Hematopoietic multipotent progenitor cell treated with erythropoietin and hydrocortisone succinate and interleukin-3 and kit ligand, for 6 days (in vitro differentiated cells): ENCODE measurements at places on chromosomes 4 and X.

DNA sequence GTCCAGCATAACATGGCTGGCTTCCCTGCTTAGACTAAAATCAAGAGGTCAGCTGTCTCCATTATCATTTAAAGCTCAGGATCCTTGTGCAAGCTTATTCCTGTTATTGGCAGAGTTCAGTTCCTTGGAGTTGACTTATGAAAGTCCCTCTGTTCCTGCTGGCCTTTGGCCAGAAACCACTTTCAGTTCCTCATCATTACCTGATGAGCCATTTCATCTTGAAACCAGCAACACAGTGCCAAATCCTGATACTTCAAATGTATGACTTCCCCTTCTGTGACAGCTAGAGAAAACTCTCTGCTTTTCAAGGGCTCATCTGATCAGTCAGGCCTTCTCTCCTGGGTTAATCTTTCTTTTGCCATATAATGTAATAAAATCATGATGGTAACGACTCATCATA is 110.6 kb upstream of the FSTL5 start:
- peak; percentile 10 for DNase-seq

- DNase-seq: no peak
These were observed 39.9 kb downstream of the RAB40AL start for GRCh38 chrX:102976793-102977495.

- peak; percentile 71 for DNase-seq
These were observed 187.7 kb upstream of the NUDT10 start for GRCh38 chrX:51144828-51145442.

DNA sequence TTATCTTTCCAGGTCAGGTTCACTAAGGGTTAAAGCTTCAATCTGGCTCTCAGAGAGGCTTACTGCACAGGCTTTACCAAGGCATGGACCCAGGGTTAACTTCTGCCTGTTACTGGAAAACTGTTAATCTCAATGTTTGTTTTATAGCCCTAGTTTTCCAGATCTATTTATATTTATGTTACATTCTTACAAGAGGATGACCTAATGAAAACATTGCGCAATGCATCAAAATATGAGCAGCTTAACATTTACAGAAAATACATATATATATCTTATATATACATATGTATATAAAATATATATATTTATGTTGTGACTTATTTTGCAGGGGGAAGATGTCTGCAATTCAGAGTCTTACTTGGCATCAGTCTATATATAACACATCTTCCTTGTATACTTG is 112.3 kb downstream of the PCDH19 start:
- no peak for DNase-seq

DNA sequence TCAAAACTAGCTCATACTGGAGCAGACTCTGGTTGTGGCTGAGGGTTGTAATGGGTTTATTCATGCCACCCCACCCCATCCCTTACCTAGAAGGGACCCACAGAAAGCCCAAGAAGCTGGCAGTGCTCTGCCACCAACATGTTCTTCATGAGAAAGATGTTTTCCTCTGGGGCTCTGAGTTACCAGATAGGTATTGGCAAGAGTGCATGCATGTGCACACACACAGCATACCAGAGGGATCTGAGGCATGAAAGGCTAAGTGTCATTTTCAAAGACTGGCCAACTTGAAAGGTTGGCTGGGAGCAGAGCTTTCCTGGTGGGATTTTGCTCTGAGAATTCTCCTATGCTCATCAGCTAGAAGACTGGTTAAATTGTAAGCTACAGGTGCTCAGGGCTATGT is 65.2 kb downstream of the PHOX2B start:
- DNase-seq: no peak

GRCh38 chrX:12443534-12444098 is 305.3 kb downstream of the FRMPD4 start:
- DNase-seq: no peak

DNA sequence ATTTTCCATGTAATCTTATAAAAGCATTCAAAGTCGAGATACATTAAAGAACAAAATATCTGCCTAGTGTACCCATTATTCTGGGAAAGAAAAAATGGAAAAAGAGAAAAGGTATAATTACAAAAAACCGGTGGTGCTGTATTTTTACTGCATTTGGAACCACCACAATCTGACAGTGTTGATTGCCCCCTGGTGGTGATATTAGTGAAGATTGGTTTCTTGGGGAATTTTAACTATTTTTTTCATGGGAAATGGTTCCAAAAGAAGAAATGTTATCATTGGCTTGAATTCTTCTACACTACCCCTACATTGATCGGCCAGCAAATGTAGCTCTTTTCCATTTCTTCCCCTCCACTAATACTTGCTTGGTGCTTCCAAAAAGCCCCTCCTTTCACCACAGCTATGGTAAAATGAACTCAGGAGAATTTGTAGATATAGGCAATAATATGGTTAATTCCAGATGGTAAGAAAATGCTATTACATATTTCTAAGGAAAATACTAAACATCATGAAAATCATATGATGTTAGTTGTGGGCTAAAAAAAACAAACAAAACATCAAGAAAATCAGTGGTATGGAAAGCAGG is 50.0 kb downstream of the COX18 start:
- DNase-seq: peak; percentile 83

- no peak for DNase-seq
These were observed 732.6 kb upstream of the LCORL start for GRCh38 chr4:18754180-18754579.

- no peak for DNase-seq
These were observed 40.6 kb downstream of the CLCN3 start for GRCh38 chr4:169660929-169661328.

DNA sequence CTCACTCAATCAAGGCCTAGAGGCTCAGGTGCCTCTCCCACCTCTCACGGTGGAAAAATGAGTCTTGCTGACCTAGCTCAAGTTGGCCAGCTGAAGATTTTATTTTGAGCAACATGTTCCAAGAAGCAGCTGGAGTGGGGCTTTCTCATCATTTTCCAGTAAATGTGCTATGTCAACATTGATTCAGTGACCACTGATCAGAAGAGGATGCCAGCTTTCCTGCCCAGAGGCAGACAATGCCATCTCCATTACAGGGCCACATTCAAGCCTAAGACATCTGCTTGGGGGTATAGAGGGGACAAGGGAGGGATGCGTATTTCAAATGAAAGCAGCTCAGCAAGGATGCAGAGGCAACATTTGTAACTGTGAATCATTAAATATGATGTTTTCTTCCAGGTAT is 3.0 kb downstream of the MEPE start:
- no peak for DNase-seq

GRCh38 chr4:34187056-34187455 is 2057.3 kb downstream of the ARAP2 start:
- DNase-seq: no peak

DNA sequence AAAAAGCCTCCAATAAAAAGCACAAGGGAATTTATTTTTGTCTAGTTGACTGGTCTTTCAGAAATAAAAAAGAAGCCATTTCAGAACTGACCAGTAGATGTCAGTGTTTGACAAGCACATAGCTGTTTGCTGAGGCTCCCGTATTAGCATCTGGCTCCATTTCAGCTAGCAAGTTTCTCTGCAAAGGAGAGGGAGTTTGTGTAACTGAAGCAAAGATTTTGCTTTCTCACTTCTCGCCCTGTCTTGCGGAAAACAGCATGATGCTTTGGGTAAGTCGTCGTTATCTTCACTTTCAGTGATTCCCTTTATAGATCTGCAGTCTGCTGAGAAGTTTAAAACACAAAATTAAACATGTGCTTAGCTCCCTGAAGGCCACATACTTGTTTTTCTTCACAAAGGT is 85.5 kb downstream of the CT47B1 start:
- peak; percentile 67 for DNase-seq

GRCh38 chr4:25928379-25929297 is 14.6 kb downstream of the SMIM20 start:
- no peak for DNase-seq

DNA sequence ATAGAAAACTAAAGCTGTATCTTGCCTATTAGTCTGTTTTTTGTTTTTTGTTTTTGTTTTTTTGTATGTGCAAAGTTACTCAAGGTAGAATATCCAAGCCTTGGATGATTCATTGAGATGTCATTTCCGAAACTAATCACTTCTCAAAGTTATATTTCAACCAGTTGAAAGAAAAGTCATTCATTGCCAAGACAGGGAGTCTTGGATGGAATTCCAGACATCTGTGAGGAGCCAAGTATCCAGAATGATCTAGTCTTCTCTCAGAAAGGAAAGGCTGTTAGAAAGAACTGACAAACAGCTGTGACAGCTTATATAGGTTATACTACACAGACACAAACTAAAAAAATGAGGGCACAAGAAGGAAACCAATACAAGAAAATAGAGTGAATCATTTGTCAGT is 141.1 kb upstream of the NDST3 start:
- DNase-seq: no peak

DNA sequence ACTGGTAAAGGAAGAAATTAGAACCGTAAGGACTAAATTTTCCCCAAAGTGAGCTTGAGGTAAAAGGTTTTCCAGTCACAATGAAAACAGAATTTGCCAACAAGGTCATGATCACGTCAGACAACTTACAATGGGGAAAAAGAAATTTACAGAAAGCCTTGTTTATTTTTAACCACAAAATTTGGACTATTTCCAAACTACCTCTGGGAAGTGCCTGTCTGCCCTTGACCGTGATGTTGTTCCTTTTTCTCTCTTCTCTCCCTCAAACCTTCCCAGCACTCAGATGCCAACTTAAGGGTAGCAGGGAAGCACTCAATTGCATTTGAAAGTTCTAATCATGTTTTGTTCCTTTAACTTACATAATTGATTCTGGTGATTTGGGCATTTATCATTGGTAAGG is 32.5 kb downstream of the MEPE start:
- no peak for DNase-seq

- DNase-seq: no peak
These were observed 1668.6 kb upstream of the AGA start for GRCh38 chr4:179110816-179111215.

- no peak for DNase-seq
These were observed 128.6 kb upstream of the MAP9 start for GRCh38 chr4:155505321-155505720.

DNA sequence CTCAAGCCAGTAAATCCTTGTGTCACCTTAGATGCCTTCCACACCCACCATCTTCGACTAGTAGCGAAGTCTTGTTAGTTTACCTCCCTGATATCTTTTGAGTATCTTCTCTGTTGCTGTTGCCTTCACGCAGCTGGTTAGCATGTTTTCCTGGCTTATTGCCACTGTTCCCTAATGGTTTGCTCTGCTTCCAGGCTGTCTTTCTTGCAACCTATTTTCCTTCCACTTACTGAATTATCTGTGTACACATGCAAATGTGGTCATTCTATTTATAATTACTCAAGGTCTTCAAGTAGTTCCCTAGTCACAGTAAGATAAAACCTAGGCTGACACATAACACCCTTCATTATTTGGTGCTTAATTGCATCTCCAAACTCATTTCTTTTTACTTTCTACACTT is 89.5 kb downstream of the UGT8 start:
- no peak for DNase-seq

- DNase-seq: no peak
These were observed 96.1 kb downstream of the PPP3CA start for GRCh38 chr4:101251261-101251660.

DNA sequence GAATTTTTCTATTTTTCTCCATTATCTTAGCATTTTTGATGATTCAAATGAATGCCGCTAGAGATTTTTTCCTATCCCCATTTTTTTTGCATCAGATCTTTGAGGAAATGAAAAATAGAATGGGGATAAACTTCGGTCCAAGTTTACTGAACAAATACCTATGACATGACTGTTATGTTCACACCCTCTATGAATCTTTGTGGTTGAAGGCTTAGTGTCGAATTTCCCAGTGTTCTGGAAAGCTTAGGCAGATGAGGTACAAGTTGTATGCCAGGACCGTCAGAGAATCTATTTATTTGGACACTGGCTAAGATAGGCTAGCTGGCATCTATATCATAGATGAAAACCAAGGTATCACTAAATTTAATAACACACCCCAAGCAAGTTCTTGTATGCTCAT is 123.4 kb downstream of the SPCS3 start:
- DNase-seq: no peak

- DNase-seq: no peak
These were observed 87.0 kb downstream of the SYNPO2 start for GRCh38 chr4:118975449-118976192.

DNA sequence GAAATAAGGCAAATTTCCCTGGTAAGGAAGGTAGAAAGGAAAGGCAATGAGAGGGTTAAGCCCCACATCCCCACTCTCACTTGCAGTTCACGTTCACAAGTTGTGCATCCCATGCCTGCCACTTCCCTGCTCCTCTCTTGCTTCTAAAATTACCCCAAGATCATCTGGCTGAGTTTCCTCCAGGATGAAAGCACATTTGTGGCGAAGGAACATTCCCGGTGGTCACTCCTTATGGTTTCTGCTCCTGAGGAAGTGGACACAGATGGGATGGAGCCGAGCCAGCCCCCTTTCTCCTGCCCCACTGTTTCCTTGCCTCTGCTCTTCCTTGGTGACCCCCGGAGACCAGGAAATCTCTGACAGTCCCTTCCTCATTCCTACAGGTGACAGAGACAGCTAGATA is 37.5 kb downstream of the SPINK2 start:
- DNase-seq: no peak

GRCh38 chrX:1422135-1422465 is 30.2 kb upstream of the SLC25A6 start:
- DNase-seq: no peak

DNA sequence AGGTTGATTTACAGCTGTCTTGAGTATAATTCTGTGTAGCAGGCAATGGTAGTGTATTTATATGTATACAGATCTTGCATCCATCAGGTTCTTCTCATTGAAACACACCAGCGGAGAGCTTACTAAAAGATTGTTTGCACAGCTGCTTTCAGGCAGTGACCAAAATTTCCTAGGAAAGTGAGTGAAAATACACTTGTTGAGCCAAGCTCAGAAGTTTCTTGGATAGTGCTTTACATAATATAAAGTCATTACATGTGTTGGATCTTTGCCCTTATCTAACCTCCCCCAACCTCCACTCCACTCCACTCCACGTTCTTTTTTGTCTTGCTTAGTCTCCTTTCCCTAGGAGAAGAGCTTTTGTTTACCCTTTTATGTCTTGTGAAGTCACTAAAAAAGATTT is 34.1 kb downstream of the CNKSR2 start:
- DNase-seq: no peak

GRCh38 chrX:77436682-77437081 is 10.5 kb upstream of the FGF16 start:
- DNase-seq: peak; percentile 37

DNA sequence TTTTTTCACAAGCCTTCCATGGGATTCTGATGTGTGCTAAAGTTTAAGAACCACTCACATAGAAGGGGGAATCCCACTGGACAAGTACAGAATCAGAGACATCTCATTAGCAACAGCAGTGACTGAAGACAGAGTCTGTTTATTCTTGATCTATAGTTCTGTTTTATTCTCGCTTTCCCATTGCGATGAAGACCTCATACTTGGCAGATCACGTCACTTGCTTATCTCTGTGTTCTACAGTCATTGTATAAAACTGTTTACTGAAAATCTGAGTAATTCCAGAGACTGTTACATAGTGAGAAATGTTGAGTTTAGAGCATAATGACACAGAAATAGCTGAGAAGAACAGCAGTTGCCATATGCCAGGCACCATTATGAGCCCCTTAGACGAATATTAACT is 185.5 kb downstream of the PTTG2 start:
- no peak for DNase-seq
